Smooth muscle cell of trachea (primary cell): ENCODE measurements at places on chromosomes 3 and 15. TPM values are rescaled to one million over a fixed set of nuclear protein-coding genes. Genes with fewer than 3 reads are reported as not detected.

Gene ARPP21
- not detected in 2 replicates for total RNA-seq

Gene HHATL
- not detected in 2 replicates for total RNA-seq

Gene MINAR1
- total RNA-seq, result 0.44 and 0.83 TPM in 2 replicates

Gene GXYLT2
- total RNA-seq, result 26.0 and 32.4 TPM in 2 replicates

Gene CPLX3
- total RNA-seq, result not detected in 2 replicates

Gene CHL1
- 3.3 and 8.9 TPM in 2 replicates for total RNA-seq

Gene SLC6A11
- not detected in 2 replicates for total RNA-seq

Gene WDR49
- total RNA-seq, result 0.17 and 1.0 TPM in 2 replicates

Gene ATP2B2
- not detected in 2 replicates for total RNA-seq

Gene GPR149
- total RNA-seq, result not detected in 2 replicates

Gene EXD1
- under 0.01 TPM in 1 of 2 replicates, not detected in the other for total RNA-seq

Gene SCAANT1
- not detected in 2 replicates for total RNA-seq

Gene SYNPR
- not detected in 2 replicates for total RNA-seq

Gene CYP1A2
- total RNA-seq, result not detected in 2 replicates

Gene CASR
- not detected in 2 replicates for total RNA-seq

Gene SEMA6D
- 6.6 and 11.5 TPM in 2 replicates for total RNA-seq

Gene BSN
- total RNA-seq, result under 0.01 and 0.17 TPM in 2 replicates

Gene ADGRG7
- total RNA-seq, result not detected in 2 replicates

Gene MYL3
- not detected in 2 replicates for total RNA-seq

Gene LYZL4
- not detected in 2 replicates for total RNA-seq

Gene SMCO1
- not detected in 2 replicates for total RNA-seq

Gene HTR3D
- total RNA-seq, result not detected in 2 replicates

Gene POTEB3
- not detected in 2 replicates for total RNA-seq

Gene SLC51A
- not detected in 2 replicates for total RNA-seq
